ENCODE measurements at places on chromosomes 7 and 10.

DNA sequence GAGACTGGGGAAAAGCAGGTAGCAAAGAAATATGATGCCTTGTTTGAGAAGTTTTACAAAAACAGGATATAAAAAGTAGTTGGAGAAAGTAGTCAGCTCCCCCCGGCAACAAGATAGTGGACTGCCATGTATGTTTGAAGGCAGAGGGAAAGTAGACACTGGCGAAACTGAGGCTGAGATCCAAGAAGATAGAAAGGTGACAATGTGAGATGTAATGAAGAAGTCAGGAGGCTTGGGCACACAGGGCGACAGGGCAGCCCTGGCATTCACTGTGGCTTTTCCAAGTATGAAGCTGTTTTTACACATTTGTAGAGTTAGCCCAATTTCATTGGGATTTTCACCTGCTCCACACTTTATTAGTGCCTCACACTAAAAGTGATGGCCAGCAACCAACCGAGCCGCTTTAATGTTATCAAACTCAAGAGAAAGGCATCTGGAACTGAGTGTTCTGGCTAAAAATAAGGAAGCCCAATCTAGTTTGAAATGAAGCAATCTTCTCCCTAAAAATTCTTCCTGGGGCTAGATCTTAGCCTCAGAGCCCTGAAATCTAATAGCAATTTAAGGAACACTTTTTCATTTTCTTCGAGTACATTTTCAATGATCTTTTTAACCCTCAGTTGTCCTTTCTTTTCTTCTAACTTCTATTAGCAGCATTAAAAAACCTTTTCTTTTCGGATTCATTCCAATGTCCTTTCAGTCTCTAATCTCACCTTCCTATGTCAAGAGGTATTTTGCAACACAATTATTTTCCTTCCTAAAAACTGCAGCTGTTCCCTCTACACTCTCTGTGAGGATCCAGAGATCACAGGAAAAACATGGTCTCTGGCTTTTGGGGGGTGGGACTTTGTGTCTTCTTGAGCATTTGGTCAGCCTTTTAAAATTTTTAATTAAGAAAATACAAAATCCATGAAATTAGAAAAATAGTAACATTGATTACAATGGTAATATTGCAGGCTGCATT is 108.0 kb downstream of the RNLS start:
- no peak for DNase-seq

DNA sequence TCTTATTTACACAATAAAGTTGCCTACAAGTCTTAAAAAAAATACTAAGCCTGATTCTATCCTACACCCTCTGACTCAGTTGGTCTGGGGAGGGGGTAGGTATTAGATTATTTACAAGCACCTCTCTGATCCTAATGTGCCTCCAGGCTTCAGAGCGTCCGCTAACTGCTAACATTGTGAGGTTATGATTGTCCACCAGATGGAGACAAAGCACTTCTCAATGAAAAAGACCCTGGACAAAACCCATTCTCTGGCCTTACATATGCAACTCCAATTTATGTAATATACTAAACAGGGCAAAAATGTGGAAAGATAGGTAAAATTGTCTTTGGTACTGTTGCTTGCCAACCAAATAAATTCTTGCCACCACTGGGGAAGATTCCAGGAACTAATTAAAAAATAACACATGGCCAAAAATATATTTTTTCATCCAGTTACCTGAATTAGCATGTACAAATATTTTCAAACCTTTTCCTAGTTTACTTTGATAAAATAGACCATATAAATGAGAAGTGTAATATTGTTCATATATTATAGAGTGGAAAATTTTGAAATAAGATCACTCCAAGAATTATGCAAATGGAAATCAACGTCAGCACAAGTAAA is 92.4 kb downstream of the KIF20B start:
- DNase-seq, result no peak

DNA sequence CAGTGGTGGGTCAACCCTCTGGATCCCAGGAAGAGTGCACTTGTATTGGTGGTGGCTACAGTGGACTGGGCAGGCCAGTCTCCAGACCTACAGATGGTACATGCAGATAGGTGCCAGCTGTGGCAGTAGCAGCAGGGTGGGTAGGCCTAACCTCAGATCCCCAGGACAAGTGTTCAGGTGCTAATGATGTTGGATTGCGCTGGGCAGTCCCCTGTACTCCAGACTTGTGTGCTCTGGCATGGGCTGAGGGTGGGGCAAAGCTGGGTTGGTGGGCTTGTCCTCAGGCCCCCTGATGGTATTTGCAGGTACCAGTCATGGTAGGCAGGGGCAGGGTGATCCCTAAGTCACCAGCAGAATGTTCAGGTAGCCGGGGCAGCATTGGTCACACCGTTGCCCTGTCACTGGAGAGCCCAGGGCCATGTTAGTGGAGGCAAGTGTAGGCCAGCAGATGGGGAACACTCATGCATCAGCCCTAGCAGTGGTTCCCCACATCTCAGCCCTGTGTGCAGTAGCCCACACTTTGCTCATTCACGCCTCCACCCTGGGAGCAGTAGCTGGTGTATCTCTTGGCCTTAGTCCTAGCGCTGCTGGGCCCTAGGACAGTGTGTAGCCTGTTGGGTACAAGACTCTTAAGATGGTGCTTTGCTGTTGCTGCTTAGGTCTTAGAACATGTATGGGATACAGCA is 171.3 kb downstream of the MLLT10 start:
- DNase-seq, result no peak

- DNase-seq, result no peak
These were observed 3.3 kb downstream of the SLC26A3 start for GRCh38 chr7:107799647-107800264.

GRCh38 chr7:115124409-115124939 is 202.6 kb downstream of the MDFIC start:
- DNase-seq, result no peak

GRCh38 chr7:66689081-66689480 is 51.5 kb upstream of the RABGEF1 start:
- no peak for DNase-seq

DNA sequence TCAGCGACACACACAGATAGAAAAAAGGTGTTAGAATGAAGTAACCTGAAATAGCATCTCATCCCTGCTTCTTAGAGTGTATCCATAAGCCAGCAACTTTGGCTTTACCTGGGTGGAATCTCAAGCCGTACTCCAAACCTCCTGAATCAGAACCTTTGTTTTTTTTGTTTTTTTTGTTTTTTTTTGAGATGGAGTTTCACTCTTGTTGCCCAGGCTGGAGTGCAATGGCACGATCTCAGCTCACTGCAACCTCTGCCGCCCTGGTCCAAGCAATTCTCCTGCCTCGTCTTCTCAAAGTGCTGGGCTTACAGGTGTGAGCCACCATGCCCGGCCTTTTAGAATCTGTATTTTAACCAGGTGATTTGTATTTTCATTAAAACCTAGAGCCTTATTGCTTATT is 9.0 kb downstream of the NRBF2 start:
- DNase-seq, result no peak

- no peak for DNase-seq
These were observed 588.9 kb downstream of the POM121L12 start for GRCh38 chr7:53624356-53624755.

DNA sequence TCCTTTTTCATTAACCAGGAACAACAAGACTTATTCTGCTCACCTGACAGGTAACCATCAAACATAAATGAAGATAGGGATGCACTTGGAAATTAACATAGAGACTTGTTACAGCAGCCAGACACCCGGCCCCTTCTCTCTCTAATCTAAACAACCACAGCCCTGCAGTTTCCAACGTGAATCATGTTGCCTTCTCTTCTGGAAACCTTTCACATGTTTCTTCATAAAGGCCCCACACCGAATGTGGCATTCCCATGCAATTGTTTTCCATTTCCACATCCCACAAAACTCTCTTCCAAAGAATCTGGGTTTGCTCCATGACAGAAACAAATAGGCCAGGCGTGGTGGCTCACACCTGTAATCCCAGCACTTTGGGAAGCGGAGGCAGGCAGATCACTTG is 15.0 kb upstream of the WDR86 start:
- no peak for DNase-seq

- no peak for DNase-seq
These were observed 69.7 kb downstream of the VCL start for GRCh38 chr10:74067373-74068352.

DNA sequence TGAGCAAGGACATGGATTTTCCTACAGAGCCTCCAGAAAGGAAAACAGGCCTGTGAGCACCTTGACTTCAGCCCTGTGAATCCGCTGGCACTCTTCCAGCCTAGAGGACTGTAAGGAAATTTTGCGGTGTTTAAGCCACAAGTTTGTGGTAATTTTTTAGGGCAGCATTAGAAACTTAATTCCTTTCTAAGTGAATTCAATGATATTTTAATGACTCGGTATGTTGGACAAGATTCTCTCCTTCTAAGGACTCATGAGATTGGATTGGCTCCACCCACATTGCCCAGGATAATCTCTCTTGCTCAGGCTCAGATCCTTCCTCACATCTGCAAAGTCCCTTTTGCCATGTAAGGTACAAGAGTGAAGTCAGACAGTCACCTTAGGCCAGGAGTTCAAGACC is 4.5 kb downstream of the LYZL2 start:
- DNase-seq, result no peak

- DNase-seq, result no peak
These were observed 96.1 kb downstream of the SH3PXD2A start for GRCh38 chr10:103759100-103759781.

DNA sequence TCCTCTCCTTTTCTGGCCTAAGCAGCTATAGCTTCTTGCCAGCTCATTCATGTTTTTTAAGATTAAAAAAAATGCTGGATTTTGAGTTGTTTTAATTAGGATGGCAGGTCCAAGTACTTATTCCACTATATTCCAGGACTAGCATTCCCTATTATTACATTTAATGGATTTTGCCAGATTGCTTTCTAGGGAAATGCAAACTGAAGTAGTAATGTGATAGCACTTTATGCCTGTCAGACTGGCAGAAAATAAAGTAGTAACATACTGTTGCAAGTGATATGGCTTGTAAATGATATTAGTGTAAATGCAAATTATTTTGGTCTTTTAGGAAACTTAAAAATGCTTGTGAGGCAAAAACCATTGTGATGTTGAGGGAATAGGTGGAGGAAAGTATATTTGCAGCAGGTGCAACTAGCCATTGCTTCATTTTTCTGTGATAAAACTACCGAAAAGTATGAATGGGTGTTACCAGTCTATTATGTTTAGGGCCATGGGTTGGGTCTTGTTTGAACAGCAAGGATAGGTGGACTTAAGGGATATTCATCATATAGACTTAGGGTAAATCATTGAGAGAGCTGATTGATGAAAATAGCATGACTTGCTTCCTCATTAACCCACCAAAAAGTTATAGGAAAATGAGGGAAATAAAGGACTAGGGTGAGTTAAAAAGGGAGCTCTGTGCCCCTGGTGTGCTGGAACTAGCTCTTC is 19.9 kb downstream of the ZNRF2 start:
- no peak for DNase-seq
